ENCODE measurements at places on chromosomes 1 and 21. TPM values are rescaled to one million over a fixed set of nuclear protein-coding genes. Genes with fewer than 3 reads are reported as not detected.

Gene DCDC2B
- 0.15 TPM for polyA plus RNA-seq

Gene FAM72D
- 1.8 TPM for polyA plus RNA-seq

Gene GPR52
- not detected for polyA plus RNA-seq

Gene SAMSN1
- polyA plus RNA-seq = 1.6 TPM

Gene C8B
- not detected for polyA plus RNA-seq

Gene KNCN
- polyA plus RNA-seq = not detected

Gene ZNF683
- polyA plus RNA-seq = not detected

DNA sequence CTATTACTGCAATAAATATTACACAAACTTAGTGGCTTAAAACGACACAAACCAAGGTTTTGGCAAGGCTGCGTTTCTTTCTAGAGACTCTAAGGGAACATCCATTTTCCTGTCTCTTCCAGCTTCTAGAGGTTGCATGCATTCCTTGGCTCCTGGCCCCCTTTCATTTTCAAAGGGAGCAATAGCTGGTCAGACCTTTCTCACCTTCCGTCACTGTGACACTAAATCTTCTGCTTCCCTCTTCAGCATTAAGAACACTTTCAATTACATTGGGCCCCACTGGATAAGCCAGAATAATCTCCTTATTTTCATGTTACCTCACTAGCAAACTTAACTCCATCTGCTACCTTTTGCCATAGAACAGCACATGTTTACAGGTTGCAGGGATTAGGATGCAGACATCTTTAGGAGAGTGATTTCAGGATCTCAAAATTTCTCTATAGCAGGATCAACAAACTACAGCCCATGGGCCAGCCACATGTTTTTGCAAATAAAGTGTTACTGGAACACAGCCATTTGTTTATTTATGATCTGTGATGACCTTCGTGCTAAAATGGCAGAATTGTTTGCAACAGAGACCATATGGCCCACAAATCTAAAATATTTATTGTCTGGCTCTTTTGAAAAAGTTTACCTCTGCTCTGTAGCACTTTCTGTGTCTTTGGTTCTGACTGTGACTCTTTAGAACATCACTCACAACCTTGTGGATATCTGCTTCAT, 221.5 kb upstream of the SGIP1 start:
- no peak for DNase-seq

DNA sequence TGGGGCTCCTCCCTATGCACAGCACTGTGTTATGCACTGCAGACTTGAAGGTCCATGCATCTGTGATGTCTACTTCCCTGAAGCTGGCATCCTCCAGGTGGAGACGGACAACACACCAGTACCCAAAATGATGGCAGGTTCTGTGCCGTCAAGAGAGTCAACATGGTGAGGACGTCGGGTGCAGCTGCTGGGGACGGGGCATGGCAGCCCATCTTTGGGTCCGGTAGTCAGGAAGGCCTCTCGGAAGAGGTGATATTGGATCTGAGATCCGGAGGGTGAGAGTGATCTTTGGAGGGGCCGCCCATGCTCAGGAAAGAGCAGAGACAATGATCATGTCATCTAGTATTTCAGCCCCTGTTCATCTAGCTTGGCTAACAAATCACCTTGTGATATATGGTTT, 104.1 kb downstream of the RIPK4 start:
- DNase-seq = no peak

DNA sequence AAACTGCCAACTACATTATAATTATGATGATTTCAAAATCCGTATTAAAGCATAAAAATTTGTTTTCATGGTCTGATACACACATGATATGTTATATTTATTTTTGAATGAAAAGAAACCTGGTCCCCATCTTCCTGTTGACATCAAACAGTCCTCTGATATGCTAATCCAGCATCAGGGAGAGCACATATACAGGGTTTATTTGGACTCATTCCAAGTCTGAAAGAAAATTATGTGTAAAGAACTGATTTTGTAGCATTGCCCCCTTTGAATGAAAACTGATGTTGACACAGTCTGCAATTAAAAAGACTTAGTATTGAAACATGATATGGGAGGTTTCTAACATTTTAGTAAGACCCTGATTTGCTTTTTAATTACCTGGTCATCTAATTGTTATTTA, 119.4 kb downstream of the NEK7 start:
- no peak for DNase-seq

- DNase-seq = peak; percentile 83
Measured at GRCh38 chr1:214337511-214337910, 56.6 kb downstream of the SMYD2 start.

GRCh38 chr1:91650764-91651163, 150.1 kb downstream of the CDC7 start:
- peak; percentile 97 for DNase-seq

- DNase-seq = no peak
Measured at GRCh38 chr1:101360506-101360905, 123.7 kb downstream of the S1PR1 start.

DNA sequence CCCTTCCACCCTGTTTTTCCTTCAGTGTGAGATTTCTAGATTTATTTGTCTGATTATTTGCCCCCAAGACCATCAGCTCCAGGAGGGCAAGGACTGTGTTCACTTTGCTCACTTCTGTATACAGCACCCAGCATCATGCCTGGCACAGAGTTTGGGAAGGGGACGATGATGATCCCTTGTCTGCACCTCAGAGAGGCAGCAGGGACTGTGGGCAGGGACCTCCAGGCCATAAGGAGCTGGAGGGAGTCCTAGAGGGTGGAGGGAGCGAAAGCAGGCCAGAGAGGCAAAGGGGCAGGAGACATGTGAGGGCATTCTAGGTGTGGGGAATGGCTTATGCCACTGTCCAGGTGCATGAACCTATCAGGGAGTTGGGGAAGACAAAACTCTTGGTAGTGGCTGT, 32.8 kb downstream of the H3-3A start:
- no peak for DNase-seq
